ENCODE measurements at places on chromosomes 13 and 19.
A peak's percentile ranks its signal among the peaks of the same experiment; 100 is the strongest.

DNA sequence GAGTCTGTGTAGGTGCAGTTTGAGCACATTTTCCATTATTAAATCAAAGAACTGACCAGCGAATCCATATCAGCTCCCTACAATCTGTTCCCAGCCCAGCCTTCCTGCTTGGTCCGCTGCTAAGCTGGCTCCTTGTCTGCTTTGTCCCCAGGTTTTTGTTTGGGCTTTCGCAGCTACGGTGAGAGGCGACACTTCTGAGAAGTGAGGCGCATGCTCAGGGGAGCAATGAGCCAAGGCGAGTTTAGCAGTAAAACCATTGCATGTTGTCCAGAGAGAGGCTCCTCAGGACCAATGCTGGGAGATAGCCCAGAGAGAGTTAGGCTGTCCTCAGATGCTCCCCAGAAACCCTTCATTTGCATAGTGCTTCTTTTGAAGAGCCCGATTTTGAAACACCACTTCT, 162.0 kb downstream of the ITGBL1 start:
- no peak for DNase-seq

DNA sequence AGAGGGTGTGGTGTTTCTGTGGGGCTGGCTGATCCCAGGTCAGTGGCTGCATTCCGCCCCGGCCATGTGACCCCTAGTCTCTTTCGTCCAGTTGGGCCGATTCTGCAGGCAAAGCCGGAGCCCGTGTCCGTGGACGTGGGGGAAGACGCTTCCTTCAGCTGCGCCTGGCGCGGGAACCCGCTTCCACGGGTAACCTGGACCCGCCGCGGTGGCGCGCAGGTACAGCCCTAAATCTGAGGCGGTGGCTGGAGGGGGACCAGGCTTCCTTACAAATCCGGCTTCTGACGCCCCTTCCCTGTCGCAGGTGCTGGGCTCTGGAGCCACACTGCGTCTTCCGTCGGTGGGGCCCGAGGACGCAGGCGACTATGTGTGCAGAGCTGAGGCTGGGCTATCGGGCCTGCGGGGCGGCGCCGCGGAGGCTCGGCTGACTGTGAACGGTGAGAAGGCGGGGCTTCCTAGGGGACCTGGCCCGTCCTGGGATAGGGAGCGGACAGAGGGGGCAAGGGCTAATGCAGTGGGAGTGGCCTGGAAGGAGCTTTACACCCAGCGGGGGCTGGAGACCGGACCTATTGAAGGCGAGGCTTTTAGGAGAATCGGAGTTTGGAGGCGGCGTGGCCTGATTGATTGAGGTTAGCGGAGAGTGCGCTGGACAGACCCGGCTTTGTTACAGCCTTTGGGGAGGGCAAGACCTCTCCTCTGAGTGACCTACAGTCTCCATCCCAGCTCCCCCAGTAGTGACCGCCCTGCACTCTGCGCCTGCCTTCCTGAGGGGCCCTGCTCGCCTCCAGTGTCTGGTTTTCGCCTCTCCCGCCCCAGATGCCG, 4.3 kb downstream of the KIRREL2 start:
- DNase-seq: peak; percentile 72

GRCh38 chr13:102236341-102236740, 165.5 kb downstream of the FGF14 start:
- DNase-seq: no peak

DNA sequence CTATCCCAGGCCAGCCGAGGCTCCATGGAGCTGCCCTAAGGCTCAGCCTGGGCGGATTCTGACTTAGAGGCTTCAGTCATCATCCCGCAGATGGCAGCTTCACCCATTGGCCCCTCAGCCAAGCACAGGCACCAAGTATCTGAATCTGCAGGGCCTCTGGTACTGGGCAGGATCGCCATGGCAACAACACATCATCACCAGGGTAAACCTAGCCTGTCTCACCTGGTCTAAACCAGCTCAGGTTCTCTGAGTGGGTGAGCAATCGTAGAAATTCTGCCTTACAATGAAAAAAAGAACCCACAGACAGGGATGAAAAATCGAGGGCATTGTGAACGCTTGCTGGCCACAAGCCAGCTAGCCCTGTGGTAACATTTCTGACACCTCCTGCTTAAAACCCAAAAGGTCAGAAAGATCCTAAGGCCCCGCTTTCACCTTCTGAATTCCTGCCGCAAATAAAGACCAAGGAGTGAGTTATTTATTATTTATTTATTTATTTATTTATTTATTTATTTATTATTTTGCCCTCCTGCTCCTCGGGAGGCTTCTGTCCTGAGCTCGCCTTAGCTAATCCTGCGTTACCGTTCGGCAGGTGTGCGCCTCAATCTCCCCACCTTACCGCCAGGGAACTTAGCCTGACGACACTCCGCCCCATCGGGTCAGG, 12.0 kb upstream of the CEACAM21 start:
- no peak for DNase-seq

Data from iPS DF 19.7 (cell line).